ENCODE measurements at places on chromosomes 4 and X.

DNA sequence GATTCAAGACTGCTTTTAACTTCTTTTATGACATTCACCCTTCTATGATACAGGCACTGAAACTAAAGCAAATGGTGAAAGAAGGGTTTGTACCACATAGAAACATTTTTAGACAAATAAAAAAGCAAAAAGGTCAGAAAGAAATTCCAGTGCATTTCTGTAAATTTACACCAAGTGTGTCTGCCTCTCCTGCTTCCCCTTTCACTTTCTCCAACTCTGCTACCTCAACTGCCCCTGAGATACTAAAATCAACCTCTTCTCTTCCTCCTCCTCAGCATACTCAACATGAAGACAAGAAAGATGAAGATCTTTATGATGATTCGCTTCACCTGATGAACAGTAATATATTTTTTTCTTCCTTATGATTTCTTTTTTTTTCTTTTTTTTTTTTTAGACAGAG lies 187.9 kb downstream of the LRBA start:
- no peak for DNase-seq

GRCh38 chrX:83508006-83508405 lies at the start of gene POU3F4:
Gene POU3F4 (plus strand): TSS chrX:83508290. CDS start chrX:83508325, 35 bp downstream.
- DNase-seq = no peak

DNA sequence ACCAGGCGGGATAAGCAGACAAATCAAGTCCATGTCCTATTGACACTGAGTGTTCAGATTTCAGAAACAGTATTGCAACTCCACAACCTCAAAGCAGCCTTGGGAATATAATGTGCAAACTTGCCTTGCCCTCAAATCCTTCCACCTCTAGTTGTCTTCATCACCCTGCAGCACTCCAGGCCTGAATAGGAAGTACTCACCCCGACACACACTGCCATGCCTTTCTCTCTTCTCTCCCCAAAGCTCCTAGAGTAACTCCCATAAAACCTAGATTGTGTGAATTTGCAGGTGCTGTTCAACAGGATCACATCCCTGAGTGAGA lies 19.6 kb downstream of the ACSL1 start:
- no peak for DNase-seq

GRCh38 chr4:30720661-30721184 lies 554 bp downstream of the PCDH7 start:
- DNase-seq = no peak

- DNase-seq = no peak
Observed at GRCh38 chr4:141427726-141428296, 207.1 kb downstream of the ZNF330 start.

- no peak for DNase-seq
Observed at GRCh38 chr4:5079581-5079980, 28.3 kb downstream of the STK32B start.

DNA sequence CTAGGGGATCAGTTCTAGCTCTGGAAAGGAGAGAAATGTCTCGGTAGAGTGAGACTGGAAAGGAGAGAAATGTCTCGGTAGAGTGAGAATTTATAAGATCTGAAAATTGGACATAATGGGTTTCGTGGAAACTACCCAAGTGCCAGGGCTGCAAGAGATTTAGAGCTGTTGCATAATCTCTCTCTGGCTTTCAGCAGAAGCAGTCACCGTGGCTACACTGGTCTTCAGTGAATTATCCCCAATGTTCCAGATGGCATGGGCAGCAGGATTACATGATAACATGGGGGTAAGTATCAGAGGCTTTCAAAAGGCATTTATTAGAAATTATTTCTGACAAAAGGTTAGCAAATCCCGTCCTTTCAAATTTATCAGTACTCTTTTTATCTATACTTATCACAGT lies 435.5 kb downstream of the NKX6-1 start:
- no peak for DNase-seq

- no peak for DNase-seq
Observed at GRCh38 chrX:68719904-68720614, 72.6 kb downstream of the STARD8 start.

GRCh38 chr4:180993244-180993836 lies 1249.9 kb upstream of the TENM3 start:
- no peak for DNase-seq

GRCh38 chr4:145503486-145504072 lies 21.9 kb downstream of the SMAD1 start:
- no peak for DNase-seq

DNA sequence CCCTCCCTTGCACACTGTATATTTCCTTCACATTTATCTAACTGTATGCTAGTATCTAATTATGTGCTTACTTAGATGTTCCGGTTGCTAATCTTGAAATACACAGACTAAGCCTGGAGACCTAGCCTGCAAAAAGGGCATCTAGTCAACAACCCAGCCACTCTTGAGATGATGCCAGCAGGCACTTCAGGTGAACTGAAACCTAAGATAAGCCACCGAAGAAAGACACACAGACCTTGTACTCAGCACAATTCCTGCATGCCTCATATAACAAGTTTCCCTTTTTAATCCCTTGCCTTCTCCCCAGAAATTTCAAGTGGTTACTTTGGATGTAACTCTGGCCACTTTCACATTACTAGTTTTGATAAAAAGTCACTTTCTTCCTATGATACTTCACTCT lies 2506.6 kb downstream of the ARAP2 start:
- no peak for DNase-seq

GRCh38 chr4:14850455-14851097 lies 151.7 kb upstream of the CPEB2 start:
- no peak for DNase-seq

- DNase-seq = no peak
Observed at GRCh38 chr4:98516042-98516440, 142.4 kb downstream of the TSPAN5 start.

- DNase-seq = no peak
Observed at GRCh38 chr4:9875516-9875915, 94.1 kb downstream of the DRD5 start.

- no peak for DNase-seq
Observed at GRCh38 chrX:84156821-84157220, 31.2 kb downstream of the RPS6KA6 start.

- no peak for DNase-seq
Observed at GRCh38 chrX:150627957-150628356, 59.5 kb downstream of the MTM1 start.

DNA sequence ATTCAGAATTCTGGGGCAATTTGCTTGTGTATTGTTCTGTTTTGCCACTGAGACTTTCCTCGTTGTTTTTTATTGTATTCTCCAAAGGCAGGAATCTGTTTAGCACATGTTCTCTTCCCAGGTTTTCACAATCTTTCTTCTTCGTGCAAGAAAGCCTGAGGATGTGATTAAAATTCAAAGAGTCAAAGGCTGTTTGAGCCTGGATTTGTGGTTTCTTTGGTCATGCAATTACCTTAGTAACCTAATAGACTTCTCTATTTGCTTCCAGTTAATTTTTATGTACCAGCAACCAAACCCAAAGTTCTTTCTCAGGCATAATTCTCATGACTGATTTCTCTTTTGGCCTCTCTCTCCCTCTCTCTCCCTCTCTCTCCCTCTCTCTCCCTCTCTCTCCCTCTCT lies 1420.1 kb upstream of the TENM3 start:
- DNase-seq = no peak

- no peak for DNase-seq
Observed at GRCh38 chr4:87502580-87503238, 26.5 kb downstream of the SPARCL1 start.

- no peak for DNase-seq
Observed at GRCh38 chr4:54109241-54110018, 9.5 kb downstream of the GSX2 start.

DNA sequence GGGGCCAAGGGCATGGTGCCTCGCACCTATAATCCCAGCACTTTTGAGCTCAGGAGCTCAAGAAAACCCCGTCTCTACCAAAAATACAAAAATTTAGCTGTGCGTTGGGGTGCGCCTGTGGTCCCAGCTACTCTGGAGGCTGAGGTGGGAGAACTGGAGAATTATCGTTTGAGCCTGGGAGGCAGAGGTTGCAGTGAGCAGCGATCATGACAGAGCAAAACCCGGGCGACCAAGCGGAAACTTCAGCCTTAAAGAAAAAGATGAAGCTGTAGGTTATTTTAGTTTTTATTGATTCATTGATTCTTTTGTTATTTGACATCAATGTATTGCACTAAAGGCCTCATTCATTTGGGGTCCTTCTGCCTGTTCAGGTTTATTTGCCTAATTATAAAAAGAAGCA lies 5.4 kb downstream of the TMPRSS11F start:
- no peak for DNase-seq

GRCh38 chrX:150406596-150406995 lies 43.5 kb downstream of the MAMLD1 start:
- no peak for DNase-seq

DNA sequence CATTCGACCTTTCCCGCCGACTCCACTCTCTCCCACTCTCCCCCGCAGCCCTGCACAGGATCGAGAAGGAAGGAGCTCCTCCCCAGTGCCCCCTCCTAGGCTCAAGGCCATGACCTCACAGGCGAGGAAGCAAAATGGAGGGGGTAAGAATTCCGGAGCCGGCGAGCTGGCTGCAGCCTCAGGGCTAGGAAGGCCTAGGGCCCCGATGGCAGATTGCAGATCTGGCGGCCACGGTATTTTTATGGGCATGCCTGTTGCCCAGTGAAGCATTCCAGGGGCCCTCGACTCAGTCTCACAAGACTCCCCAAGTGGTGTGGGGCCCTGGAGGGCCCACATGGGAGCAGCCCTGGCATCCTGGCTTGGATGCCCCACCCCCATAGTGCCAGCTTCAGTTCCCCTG lies 942 bp upstream of the L1CAM start:
- no peak for DNase-seq

Data from breast epithelium (tissue), 4 donors.